ENCODE measurements at places on chromosomes 13 and 19. TPM values are rescaled to one million over a fixed set of nuclear protein-coding genes. Genes with fewer than 3 reads are reported as not detected.

The ZFP36 gene
- total RNA-seq = 156 TPM

GRCh38 chr13:75946536-75947284, 310.6 kb downstream of the LMO7 start:
- no peak for DNase-seq

The ATP7B gene
- total RNA-seq = 4.7 TPM

DNA sequence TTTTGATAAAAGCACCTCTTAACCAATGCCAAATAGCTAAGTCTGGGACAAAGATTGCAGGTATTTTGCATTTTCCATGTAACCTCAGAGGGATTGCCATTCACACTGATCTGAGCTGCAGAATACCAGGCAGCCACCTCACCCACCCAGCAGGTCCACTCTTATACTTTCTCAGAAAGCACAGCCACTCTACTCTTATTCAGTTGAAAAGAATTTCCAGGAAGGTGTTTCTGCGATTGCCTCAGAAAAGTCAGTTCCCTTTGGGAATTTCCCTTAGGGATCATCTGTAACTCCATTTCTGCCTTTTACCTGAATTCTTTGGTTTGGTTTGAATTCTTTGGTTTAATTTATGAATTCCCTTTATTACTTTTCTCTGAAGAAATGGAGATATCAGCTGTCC, 904 bp upstream of the ALOX5AP start:
- DNase-seq = no peak

GRCh38 chr13:66207610-66208009, 1022.5 kb downstream of the PCDH9 start:
- DNase-seq = no peak

DNA sequence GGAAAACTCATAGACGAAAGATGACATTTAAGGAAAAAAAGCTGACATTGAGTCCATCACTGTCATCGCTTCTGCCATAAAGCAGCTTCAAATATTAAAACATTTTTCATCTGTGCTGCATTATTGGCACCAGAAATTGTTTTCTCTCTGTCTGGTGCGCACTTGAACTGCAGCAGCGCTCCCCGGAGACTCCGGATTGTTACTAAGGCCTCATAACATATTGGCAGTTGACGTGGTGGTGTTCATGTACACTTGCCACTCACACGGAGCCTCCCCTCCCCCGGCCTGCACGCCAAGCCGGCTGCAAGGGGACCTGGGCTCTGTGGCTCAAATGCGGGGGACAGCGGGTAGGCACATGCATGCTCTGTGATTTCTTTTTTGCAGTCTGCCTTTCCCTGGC, 203.2 kb downstream of the TSHZ3 start:
- no peak for DNase-seq

The DNAAF3 gene
- 1.1 TPM for total RNA-seq
